ENCODE measurements at places on chromosomes 5 and 9. TPM values are rescaled to one million over a fixed set of nuclear protein-coding genes. Genes with fewer than 3 reads are reported as not detected.

Gene ADRA1B
- 0.51 TPM for total RNA-seq

Gene DPP7
- 22.8 TPM for total RNA-seq

Gene FASTKD3
- 14.7 TPM for total RNA-seq

Gene MARCHF3
- total RNA-seq = 5.1 TPM

Gene CANX
- 353 TPM for total RNA-seq

Gene QSOX2
- total RNA-seq = 9.0 TPM

Gene SPATA31E1
- not detected for total RNA-seq

Gene IL31RA
- total RNA-seq = 4.1 TPM

Gene TMEM203
- total RNA-seq = 38.3 TPM

Gene ABITRAM
- 9.0 TPM for total RNA-seq

Gene ARAP3
- total RNA-seq = 10.9 TPM

Gene APBA1
- total RNA-seq = 7.7 TPM

Gene ZNG1C
- 32.5 TPM for total RNA-seq

Gene PCDHA1
- not detected for total RNA-seq

Gene HK3
- 4.1 TPM for total RNA-seq

Gene TSSK1B
- not detected for total RNA-seq

Gene OBP2B
- not detected for total RNA-seq

Gene AK3
- total RNA-seq = 75.4 TPM

Gene TLX3
- total RNA-seq = not detected

Gene ZCCHC9
- total RNA-seq = 25.3 TPM

Gene GGTA1
- total RNA-seq = 6.9 TPM

Gene UNC13B
- total RNA-seq = 33.0 TPM

Gene PHYHD1
- 26.0 TPM for total RNA-seq

Gene ADGRD2
- total RNA-seq = not detected

Gene LCN12
- total RNA-seq = 0.82 TPM

Gene TNFSF15
- 1.8 TPM for total RNA-seq

Gene GPSM1
- total RNA-seq = 27.0 TPM

Gene FYB1
- total RNA-seq = 9.0 TPM

Gene SOX30
- total RNA-seq = 0.10 TPM

Gene MLLT3
- total RNA-seq = 37.3 TPM

Gene GABBR2
- 0.41 TPM for total RNA-seq

Gene PCDHB7
- 3.3 TPM for total RNA-seq

Gene NAIP
- total RNA-seq = 11.6 TPM

Gene WDR70
- 48.6 TPM for total RNA-seq

Gene ADAMTSL2
- 4.3 TPM for total RNA-seq

Gene TNC
- 266 TPM for total RNA-seq

Gene NR6A1
- 1.0 TPM for total RNA-seq

Gene SLC25A48
- 1.9 TPM for total RNA-seq

Gene FLT4
- 21.8 TPM for total RNA-seq

Gene ACSL6
- 2.5 TPM for total RNA-seq

Gene GDA
- total RNA-seq = 1.8 TPM

Gene PCA3
- 0.62 TPM for total RNA-seq

Gene SPAG8
- 3.7 TPM for total RNA-seq

Gene NR5A1
- total RNA-seq = not detected

Gene CBY3
- not detected for total RNA-seq

Gene HAPLN1
- 1.6 TPM for total RNA-seq

Gene SV2C
- total RNA-seq = 0.31 TPM

Gene RABEPK
- 11.7 TPM for total RNA-seq

Gene ZNF462
- 32.4 TPM for total RNA-seq

Gene MVB12B
- 26.5 TPM for total RNA-seq

Gene ADAMTS16
- 2.5 TPM for total RNA-seq

Gene ELOVL7
- 4.7 TPM for total RNA-seq

Gene PCDHA12
- 0.10 TPM for total RNA-seq

Gene EIF4EBP3
- not detected for total RNA-seq

Gene LECT2
- total RNA-seq = not detected

Measured in tongue (tissue), 3 donors.